ENCODE measurements at places on chromosomes 13 and 19.

DNA sequence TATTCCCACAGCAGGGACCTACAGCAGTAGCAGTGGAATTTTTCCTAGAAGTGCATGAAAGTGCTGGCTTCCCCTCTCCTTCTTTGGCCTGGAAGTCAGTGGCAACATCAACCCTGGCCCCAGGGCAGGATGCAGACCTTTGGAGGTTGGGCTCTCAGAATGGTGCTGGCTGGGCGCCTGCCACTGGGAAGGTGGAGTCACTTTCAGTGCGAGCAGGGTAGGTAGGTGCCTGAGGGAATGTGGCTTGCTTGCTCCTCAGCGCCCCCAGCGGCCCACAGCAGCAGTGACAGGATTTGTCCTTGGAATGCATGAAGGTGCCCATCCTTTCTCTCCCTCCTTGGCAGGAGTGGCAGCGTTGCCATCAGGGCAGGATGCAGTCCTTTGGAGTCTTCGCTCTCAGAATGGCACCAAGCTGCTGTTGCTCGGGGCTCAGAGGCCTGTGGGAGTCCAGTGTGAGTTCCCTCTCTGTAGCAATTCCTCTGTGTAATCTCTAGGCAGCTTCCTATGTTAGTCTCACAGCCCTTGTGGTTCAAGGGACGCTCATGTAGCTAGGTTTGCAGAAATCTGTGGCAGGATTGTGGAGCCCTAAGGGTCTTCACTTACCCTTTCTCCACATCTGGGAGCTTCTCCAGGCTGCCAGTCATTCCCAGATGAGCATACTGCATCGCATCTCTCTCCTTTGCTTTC is 354.4 kb upstream of the DACH1 start:
- peak; percentile 48 for DNase-seq

DNA sequence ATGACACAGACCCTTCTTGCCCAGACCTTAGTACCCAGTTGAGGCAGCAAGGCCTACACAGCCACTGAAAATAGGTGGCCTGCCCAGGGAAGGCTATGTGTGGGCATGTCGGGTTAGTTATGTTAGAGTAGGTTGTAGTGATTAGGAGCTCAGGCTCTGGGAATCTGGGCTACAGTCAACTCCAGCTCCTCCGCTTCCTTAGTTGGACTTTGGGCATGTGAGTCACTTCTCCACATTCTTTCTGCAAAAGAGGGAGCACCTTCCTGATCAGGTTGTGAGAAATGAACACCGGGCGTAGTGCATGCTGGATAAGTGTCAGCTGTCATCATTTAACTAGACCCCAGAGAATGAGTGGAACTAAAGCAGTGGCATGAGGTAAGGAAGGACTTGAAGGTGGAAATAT is 64.8 kb downstream of the ARHGAP35 start:
- DNase-seq, result no peak

GRCh38 chr19:38710928-38711725 is 33.1 kb downstream of the CAPN12 start:
- no peak for DNase-seq

- no peak for DNase-seq
These were observed 5.6 kb downstream of the TLE6 start for GRCh38 chr19:2982983-2983350.

GRCh38 chr19:48623556-48624066 is 4.3 kb downstream of the SPHK2 start:
- no peak for DNase-seq

DNA sequence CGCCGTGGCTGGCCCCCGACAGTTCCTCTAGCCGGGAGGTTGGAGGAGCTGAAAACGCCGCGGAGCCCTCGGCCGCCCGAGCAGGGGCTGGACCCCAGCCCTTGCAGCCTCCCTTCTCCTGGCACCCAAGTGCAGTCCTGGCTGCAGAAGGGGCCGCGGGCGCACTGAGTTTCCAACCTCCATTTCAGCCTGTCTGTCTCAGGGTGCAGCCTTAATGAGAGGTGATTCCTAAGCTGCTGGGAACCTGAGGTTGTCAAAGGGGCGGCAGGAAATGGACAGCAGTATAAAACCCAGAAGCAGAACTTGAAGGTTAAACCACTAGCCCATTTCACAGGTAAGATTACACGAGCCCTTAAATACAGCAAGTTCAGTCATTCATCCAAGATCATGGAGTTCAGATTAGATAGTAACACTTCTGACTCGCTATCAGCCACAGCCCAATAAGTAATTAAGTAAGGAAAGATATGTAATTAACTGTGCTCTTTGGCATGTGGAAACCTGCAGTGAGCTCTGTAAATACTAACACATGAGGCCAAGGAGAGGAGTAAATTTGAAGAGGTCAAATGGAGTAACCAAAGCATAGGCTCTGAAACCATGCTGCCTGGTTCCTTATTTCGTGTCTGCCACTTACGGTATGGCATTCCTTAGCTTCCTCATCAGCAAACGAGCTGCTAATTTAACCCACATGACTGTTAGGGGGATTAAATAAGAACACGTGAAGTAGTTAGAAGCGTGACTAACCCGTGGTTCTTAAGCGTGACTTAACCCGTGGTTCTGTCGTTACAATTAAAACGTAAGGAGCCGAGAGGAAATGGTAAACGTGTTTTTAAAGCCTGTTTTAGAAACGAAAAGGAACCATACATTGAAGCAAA is 686 bp downstream of the SETDB2 start:
- DNase-seq, result peak; percentile 92

DNA sequence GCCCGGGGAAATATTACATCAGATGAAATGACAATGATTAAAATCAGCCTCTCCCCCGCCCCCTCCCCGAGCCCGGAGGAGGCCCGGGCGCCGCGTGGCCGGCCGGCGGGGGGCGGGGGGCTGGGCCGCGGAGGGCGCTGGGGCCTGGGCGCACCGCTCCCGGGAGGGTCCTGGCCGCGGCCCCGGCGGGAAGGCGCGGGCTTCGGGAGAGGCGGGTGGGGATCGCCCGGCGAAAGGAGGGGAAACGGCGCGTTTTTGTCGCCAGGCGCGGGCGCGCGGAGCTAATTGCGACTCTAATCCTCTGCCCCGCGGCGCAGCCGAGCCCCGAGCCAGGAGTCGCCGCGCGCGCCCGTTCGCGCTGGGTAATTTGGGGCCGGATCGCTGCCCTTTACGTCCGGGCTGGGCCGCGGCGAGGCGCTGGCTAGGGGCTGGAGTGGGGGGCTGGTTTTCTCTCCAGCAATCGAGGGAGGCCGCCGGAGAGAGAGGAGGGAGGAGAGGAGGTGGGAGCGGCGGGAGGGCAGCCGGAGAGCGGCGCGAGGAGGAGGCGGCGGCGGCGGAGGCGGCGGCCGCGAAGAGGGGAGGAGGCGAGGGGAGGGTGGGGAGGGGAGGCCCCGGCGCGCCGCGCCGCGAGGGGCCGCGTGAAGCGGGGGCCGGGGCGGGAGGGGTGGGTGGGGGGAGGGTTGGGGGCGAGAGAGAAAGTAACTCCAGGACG is at the start of gene KCTD15:
KCTD15 (plus strand) TSS at position 707 of the 712 bp plus-strand sequence. CDS start 3,585 bp downstream, outside the sequence.
- peak; percentile 64 for DNase-seq

- no peak for DNase-seq
These were observed 10.8 kb downstream of the LSM4 start for GRCh38 chr19:18312092-18312534.

- DNase-seq, result no peak
These were observed 10.6 kb downstream of the PCDH8 start for GRCh38 chr13:52837850-52838249.

DNA sequence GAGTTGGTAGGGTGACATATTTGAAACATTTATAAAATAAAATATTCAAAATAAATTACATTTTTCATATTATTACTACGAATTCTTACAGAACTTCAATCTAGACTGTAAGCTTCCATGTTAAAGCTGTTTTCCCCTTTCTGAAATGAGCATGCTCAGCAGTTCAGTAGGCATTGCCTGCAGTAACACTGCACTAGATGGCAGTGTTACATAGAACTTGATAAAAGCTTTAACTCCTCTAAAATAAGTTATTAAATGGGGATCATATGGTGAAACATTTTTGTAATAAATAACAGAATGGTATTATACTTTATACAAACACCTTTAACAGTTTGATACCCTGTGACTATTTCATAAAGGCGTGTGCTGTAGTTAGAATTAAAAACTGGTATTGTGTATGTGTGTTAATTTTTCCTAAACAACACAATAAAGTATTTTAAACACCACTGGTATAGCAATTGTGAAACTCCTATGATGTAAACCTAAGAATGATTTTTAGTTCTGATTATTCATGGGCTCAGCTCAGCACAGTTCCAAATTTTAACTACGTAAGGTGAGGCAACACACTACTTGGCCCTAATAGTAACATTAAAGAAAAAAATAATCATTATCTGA is 11.6 kb upstream of the GPR18 start:
- peak; percentile 65 for DNase-seq

GRCh38 chr13:24680258-24680920 is at the start of gene ATP12A:
Gene ATP12A, plus strand, starts transcription at chr13:24680408. Its CDS starts 336 bp downstream, at chr13:24680744.
- no peak for DNase-seq

DNA sequence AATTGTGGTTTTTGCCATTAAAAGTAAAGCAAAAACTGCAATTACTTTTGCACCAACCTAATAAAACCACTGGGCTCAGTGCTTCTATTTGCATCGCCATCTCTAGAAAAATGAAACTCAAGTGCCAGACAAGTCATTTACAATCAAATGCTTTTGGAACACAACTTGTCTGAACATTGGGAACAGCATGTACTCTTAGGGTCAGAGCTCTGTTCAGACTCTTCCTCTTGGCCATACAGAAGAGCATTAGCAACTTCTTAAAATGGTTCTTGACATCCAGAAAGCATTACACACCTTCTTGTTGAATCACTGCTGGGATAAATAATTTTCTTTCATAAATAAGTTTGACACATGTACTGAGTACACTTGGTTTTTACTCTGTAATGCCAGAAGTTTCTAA is 272.5 kb downstream of the DCLK1 start:
- no peak for DNase-seq

- DNase-seq, result no peak
These were observed 2.7 kb upstream of the CAPNS1 start for GRCh38 chr19:36136964-36137686.

DNA sequence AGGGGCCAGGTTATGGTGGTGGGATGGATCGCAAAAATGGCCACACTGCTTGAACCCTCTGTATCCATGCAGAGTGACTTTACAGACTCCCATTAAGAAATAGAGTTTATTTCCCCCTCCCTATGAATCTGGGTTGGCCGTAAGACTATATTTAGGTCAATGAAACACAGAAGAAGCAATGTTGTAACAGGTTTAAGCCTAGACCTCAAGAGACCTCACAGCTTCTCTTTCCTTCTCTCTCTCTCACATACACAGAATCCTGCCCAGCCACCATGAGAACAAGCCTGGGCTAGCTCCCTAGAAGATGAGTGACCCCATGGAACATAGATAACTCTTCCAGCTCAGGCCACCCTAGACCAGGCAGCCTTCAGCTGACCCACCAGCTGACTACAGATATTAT is 21.0 kb upstream of the FBL start:
- DNase-seq, result no peak
